ENCODE measurements at places on chromosomes 1 and 21.

DNA sequence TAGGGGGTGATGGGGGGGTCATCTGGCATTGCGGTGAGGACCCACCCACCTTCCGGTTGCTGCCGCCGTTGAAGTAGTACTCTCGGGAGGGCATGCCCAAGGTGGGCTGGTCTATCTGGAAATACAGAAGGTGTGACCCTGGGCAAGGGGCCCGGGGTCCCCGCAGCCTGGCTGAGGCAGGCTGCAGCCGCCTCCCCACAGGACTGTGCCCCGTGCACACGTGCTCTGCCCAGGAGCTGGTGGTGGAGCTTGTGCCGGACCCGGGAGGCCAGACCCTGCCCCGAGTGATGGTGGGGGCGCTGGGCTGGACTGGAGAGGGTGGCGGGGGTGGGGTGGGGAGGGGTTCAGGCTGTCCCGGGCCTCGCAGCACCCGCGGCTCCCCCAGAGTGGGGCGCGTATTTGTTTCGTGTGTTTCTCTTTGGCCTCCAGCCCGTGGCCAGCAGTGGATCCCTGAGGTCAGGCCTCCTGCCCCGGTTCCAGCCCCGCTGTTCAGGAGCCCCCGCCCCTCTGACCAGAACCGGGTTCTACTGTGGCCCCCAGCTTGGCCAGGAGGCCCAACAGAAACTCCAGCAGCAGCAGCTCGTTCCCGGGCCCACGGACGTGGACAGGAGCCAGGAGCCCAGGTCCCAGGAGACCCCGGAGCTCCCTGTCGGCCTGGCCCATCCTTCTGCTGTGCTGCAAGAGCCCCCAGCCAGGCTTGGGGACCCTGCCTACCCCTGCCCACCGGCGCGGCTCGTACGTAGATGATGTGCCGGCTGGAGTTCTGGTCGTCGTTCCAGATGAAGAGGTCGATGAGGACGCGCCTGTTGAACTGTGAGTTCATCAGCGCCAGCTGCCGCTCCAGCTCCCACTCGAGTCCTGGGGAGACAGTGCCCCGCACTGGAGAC, 19.2 kb downstream of the PRXL2B start:
- DNase-seq: no peak

DNA sequence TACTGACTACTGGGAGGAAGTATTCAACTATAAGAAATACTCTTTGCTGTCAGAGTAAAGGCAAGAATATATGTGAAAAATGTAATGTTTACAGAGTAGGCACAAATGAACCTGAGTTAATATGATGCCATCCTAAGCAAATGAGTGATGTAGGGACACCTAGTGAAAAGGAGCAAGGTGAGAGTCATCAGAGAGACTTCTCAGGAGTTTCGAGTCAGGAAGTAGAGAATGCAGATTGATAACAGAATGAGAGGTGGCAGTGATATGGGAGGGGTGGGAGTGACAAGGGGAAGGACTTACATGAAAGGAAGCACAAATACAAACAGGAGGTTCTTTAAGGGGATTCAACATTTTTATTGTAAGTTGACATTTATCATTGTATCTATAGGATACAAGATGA, 10.2 kb downstream of the PRCC start:
- DNase-seq: no peak

DNA sequence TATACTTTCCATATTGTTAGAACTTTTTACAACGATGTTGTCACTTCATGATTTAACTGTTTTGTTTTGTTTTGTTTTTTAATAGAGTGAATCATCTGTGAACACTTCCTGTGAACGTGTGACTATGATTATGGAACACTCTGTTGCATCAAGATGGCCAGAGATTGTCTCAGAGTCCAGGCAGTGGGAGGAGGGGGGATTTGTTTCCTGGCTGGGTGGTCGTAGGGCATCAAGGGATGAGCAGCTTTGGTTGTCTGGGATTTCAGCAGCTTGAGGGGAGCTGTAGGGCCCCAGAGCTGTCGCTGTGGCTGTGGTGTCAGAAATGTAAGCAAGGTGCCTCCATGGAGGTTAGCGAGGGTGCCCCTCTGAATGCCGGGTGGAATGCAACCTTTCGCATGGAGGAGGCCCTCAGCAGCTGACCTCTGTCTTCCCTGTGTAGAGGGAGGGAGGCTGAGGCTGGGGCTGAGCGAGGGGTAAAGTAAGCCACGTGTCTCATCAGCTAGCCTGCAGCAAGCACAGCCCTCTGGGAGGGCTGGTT, 21.4 kb downstream of the NEK2 start:
- DNase-seq: no peak

DNA sequence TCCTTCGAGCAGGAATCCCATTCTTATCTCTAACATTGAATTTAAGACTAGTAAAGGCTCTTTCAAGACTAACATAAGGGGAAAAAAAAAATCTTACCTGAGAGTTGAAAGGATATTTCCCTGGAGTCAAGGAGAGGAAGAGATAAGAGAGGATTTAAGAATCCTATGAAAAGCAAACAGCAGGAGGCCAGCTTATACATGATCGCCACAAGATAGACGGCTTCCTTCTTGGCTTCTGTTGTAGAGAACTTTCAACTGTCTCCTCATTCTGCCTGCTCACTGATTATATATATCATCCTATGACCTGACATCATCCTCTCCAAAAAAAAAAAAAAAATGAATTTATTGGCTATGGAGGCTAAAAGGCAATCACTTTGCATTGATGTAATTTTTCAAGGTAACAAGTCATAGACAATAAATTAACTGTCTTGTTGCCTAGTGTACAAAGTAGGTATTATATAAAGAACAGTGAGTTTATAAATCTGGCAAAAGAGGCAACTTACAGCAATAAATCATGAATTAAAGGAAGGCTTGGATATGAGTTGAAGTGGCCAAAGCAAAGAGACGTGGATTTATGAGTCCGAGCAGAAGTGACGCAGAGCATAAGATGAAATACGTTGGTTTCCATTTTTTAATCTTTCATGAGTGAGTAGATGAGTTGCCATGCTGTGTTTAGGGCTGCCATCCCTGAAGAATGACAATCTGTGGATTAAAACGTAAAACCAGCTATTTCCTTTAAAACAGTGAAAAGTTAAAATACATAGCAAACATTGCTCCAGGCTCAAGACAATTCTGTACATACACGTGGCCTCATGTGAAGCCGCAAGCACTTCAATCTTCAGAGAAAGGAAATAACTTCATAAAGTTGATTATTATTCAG, at the start of gene UTS2:
Gene UTS2, minus strand, starts transcription at position 262 of the 880 bp plus-strand sequence. Its CDS starts 62 bp downstream, at position 200.
- DNase-seq: no peak

- no peak for DNase-seq
These were observed 94.5 kb downstream of the GLIS1 start for GRCh38 chr1:53644496-53644895.

DNA sequence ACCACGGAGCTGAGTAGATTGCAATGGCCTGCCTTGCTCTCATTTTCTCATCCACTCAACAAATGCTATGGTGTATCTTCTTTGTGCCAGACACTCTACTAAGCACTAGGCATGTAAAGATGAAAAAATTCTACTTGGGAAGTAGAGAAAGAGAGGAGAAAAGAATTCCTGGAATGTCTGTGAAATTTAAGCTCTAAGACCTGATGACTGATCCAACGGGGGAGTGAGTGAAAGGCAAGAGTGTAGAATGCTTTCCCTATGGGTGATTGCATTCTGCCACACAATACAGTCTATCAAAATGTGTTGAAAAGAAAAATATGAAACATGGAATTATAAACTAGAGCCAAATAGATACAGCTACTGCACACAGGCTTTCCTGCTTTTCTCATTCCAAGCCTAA, 82.3 kb downstream of the CYYR1 start:
- DNase-seq: no peak
